Pulmonary artery endothelial cell (primary cell): ENCODE measurements at places on chromosomes 5 and 9.

- no peak for DNase-seq
Measured at GRCh38 chr5:93224624-93225023, 356.4 kb downstream of the NR2F1-AS1 start.

DNA sequence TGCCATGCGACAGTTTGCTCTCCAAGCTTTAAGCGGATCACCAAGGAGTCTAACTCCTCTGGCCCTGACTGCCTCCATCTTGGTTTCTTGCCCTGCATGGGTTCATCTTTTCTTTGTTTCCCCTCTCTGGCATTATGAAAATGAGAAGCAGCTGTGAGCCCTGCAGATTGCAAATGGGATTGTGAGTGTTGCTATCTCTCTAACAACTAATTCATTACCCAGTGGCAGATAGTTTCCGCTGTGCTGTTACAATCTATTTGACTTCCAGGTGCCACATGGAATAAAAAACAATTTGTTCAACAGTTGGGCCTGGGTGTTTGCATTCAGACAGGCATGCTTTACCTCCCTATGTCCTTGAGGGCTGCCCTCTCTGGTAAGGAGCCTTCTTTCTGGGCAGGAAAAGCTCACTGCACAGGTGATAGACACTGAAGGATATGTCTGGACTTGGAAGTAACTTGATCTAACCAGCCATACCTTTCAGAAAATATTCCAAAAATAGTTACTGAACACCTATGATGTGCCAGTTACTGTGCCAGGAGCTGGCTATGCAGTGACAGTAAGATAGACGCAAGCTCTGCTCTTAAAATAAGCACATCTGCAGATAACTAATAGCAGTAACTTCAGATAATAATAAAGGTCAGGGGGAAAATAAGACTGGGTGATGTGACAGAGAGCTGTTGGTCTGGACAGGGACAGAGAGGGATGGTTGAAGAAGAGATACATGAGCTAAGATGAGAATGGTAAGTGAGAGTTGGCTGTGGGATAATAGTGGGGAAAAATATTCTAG is 40.1 kb downstream of the GRIA1 start:
- no peak for DNase-seq

- no peak for DNase-seq
Measured at GRCh38 chr9:21806644-21807043, 4.2 kb downstream of the MTAP start.

DNA sequence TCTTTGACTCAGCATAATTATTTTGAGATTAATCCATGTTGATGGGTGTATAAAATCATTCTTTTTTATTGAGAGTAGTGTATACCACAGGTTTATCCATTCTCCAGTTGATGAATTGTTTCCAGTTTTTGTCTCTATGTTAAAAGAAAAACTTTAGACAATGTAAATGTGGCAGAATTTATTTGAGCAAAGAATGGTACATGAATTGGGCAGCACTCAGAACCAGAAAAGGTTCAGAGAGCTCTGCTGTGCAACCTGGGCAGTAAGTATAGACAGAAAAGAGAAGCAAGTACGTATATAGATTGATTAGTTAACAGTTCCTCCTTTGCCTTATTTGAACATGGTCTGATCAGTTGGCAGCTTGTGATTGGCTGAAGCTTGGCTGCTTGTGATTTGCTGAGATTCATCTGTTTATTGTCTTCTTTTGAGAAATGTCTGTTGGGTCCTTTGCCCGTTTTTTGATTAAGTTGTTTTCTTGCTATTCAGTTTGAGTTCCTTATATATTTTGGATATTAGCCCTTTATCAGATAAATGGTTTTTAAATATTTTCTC is 41.4 kb downstream of the CDC42SE2 start:
- DNase-seq = no peak

GRCh38 chr5:189486-189885 is 1.8 kb upstream of the LRRC14B start:
- no peak for DNase-seq

- DNase-seq = no peak
Measured at GRCh38 chr9:26662476-26662875, 230.1 kb downstream of the CAAP1 start.

DNA sequence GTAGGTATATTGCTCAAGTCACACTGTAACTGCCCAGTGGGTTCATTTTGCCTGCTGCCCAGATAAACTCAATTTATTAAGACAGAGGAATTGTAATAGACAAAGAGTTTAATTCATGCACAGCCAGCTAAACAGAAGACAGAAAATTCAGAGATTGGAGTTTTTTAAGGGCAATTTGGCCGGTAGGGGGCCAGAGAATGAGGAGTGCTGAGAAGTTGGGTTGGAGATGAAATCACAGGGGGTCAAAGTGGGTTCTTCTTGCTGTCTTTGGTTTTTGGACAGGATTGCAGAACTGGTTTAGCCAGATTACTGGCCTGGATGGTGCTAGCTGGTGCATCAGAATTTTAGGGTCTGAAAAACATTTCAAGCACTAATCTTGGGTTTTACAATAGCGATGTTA is 20.7 kb upstream of the IL33 start:
- DNase-seq = no peak
